ENCODE measurements at places on chromosomes 3 and 15. TPM values are rescaled to one million over a fixed set of nuclear protein-coding genes. Genes with fewer than 3 reads are reported as not detected.

DNA sequence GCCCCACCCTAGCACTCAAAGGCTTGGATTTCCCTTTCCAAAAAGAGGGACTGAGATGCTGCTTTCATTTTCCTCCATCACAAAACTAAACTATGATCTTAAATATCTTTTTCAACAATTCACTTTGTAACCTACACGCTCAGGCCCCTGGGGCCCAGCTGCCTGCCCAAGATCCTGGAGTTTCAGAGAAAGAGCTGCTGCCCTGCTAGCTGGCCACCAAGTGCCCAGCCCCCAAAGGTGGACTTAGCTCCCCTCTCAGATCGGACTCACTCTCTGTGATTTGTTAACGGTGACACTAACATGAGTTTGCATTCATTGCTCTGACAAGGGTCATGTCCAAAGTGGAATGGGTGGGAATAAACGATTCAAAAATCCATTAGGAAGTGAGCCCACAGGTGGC lies 119.6 kb upstream of the SMAD3 start:
- no peak for DNase-seq
- peaks cover 6% of the 10 kb centered on the region for H3K4me1 ChIP-seq
- no peaks in the 10 kb centered on the region for H3K36me3 ChIP-seq
- no peak overlapping the region for H3K27ac ChIP-seq
- no peak overlapping the region for H3K4me3 ChIP-seq

DNA sequence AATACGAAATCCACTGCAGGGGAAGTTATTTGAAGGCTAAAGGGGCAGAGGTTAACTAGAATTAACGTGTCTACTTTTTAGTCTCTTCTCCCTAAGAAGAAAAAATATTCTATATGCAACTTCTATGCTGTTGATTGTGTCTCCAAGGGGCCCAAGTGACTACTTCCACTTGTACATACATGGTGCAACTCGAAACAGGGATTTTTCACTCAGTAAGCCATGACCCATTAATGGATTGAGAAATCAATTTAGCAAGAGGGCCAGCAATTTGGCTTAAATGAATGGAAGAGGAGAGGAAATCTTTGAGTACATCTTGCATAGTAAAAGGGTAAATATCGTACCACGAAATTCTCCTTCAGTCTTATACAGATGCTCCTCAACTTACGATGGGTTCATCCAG lies 151.1 kb upstream of the HES1 start:
- peaks cover 16% of the 10 kb centered on the region for H3K27me3 ChIP-seq
- DNase-seq: no peak
- no peaks in the 10 kb centered on the region for H3K36me3 ChIP-seq
- H3K27ac ChIP-seq: no peak overlapping the region
- no peak overlapping the region for H3K4me3 ChIP-seq
- no peaks in the 10 kb centered on the region for H3K4me1 ChIP-seq

DNA sequence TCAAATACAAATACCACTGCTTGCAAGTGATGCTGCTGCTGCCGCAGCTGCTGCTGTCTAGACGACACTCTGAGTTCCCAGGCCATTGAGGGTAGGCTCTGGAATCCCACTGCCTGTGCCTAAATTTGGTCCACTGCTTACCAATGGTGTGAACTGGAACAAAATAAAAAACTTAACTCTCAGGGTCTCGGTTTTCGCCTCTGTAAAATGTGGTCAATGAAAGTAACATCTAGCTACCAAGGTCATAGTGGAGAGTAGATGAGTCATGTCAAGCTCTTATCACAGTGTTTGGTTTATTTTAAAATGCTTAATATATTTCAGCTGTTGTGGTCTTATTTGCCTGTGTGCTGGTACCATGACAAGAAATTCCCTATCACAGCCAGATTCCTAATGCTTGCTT lies 299.3 kb downstream of the CLSTN2 start:
- no peaks in the 10 kb centered on the region for H3K27me3 ChIP-seq
- no peaks in the 10 kb centered on the region for H3K4me1 ChIP-seq
- H3K36me3 ChIP-seq: no peaks in the 10 kb centered on the region
- no peak overlapping the region for H3K27ac ChIP-seq
- no peak overlapping the region for H3K4me3 ChIP-seq

The GOLGA8B gene
- total RNA-seq: 351 TPM

DNA sequence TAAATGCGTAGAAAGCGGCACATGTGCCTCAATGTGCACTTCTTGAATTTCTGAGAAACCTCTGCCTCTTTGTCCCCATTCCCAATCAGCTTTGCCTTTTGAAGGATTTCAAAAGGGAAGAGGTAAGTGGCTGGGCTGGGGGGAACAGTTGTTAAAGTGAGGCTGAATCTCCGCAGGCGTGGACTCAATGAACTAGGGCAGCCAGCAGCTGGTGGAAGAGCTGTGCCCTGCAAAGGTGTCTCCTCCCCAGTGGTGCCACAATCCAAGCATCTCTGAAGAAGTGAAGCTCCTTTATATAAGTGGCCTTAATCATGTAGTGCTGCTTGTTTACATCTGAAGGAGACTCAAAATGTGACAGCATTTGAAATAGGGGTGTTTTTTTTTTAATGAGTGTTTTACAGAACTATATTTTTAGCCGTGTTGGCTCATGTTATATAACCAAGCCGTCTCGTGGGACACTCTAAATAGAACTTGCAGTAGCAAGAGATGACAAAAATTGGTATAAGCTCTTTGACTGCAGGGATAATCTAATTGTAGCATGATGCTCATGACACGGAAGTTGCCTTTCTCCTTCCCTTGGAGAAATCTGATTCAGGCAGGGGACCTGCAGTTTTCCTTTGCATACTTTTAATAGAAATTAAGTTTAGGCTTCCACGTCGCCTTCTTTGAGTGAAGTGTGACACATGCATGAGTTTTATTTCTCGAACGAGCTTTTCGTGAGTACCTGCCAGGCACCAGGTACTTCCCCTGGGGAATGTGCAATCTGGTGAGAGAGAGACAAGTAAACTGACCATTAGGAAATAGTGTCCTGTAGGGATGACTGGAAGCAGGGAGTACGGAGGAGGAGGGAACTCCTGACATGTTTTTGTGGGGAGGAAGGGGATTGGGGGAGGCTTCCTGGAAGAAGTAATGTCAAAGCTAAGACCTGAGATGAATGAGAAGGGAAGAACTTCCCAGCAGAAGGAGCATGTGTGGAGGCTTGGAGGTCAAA lies 179.7 kb upstream of the BHLHE40 start:
- H3K4me1 ChIP-seq: peaks cover 5% of the 10 kb centered on the region
- H3K27ac ChIP-seq: no peak overlapping the region
- no peak overlapping the region for H3K4me3 ChIP-seq

DNA sequence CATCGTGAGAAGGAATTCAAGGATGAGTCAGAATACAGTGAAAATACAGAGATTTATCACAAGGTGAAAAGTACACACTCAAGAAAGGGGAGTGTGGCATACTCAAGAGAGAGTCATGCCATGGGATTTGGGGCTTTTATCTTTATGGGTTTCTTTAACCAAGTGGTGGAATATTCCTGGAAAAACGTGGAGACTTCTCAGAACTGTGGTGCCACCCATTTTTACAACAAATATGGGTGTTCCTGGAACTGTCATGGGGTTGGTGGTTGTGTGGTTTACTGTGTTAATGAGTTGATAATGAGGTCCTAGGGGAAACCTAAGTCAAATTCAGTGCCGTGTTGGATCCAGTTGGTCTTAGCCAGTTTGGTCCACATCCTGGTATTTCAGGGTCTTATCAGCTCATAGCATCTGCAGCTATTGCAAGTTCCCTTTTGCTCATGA lies 497.2 kb downstream of the GABRG3 start:
- DNase-seq: no peak
- peaks cover 2% of the 10 kb centered on the region for H3K27me3 ChIP-seq
- no peaks in the 10 kb centered on the region for H3K4me1 ChIP-seq
- no peaks in the 10 kb centered on the region for H3K36me3 ChIP-seq
- H3K4me3 ChIP-seq: no peak overlapping the region

The ITIH1 gene
- not detected for total RNA-seq

The INKA1 gene
- 4.4 TPM for total RNA-seq

All from naive thymus-derived CD8-positive, alpha-beta T cell (primary cell).